ENCODE measurements at places on chromosomes 2 and 18. TPM values are rescaled to one million over a fixed set of nuclear protein-coding genes. Genes with fewer than 3 reads are reported as not detected.

SLC4A5 gene
- 4.6 TPM for total RNA-seq

FBXO15 gene
- 0.43 TPM for total RNA-seq

KCNK3 gene
- not detected for total RNA-seq

CNPPD1 gene
- 67.9 TPM for total RNA-seq

All from activated naive CD4-positive, alpha-beta T cell treated with anti-CD3 and anti-CD28 coated beads, Interleukin-2, amount 10 ng/mL, durations not matched to agents 5 hours and 36 hours (primary cell).